ENCODE measurements at places on chromosomes 13 and 19. TPM values are rescaled to one million over a fixed set of nuclear protein-coding genes. Genes with fewer than 3 reads are reported as not detected.

ADGRE2 gene
- 0.16 TPM for total RNA-seq

- no peak for DNase-seq
Measured at GRCh38 chr13:36858290-36858689, 39.3 kb downstream of the RFXAP start.

MCEMP1 gene
- 0.78 TPM for total RNA-seq

GRCh38 chr13:34647379-34648150, 294.5 kb upstream of the NBEA start:
- no peak for DNase-seq

- no peak for DNase-seq
Measured at GRCh38 chr13:93233997-93234416, 7.4 kb downstream of the GPC6 start.

DNA sequence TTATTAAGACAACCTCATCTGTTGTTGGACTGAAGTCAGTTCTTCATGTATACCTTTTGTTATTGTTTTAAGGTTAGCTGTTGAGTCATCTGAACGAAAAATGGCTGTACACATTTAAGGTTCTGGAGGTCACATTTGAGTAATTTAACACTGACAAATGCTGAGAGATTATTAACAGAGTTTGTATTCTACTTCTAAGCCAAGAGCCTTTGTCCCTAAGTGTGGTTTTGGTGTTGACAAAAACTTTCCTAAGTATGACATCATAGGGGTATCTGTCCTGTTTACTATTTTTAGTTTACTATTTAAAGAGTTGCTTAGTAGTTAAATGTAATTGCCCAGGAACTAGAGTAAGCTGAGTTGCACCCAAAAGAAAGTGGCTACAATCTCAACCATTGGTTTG, 71.9 kb downstream of the CDK8 start:
- no peak for DNase-seq

DNA sequence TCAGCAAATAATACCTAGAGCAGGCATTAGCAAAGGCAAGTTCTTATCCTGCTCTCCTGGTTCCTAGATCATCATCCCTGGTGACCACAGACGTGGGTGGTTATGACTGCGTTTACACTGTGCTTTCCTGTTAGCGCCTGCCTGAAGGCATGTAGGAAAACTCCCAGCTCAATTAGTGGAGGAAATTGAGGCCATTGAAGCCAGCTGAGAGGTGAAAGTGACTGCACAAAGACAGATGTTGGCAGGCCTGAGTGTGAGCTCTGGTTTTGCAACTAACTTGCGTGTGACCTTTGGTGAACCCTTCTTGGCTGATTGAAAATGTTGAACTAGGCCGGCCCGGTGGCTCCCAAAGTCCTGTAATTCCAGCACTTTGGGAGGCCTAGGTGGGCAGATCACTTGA, 17.5 kb upstream of the NWD1 start:
- DNase-seq: no peak

- no peak for DNase-seq
Measured at GRCh38 chr13:40812724-40813445, 23.5 kb downstream of the SLC25A15 start.

DNA sequence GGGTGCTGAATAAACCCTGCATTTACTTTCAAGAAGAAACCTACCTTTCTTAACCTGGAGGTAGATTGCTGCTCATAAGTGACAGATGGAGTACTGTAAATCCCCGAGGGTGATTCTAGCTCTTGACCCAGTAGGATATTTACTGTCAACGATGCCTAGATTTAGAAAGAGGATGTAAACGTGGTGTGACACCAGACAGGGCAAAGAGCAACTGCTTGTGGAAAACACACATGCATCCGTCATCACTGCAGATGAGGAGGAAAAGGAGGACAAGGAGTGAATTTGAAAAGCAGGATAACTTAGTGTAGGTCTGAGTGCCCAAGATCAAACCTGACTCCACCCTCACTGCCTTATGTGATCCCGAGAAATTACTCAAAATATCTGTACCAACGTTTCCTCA, 9.8 kb upstream of the CLN5 start:
- DNase-seq: no peak

CEACAM19 gene
- total RNA-seq: 2.0 TPM

- DNase-seq: no peak
Measured at GRCh38 chr19:31432201-31432810, 83.1 kb upstream of the TSHZ3 start.

PRODH2 gene
- total RNA-seq: not detected

CEACAM7 gene
- total RNA-seq: not detected

DNA sequence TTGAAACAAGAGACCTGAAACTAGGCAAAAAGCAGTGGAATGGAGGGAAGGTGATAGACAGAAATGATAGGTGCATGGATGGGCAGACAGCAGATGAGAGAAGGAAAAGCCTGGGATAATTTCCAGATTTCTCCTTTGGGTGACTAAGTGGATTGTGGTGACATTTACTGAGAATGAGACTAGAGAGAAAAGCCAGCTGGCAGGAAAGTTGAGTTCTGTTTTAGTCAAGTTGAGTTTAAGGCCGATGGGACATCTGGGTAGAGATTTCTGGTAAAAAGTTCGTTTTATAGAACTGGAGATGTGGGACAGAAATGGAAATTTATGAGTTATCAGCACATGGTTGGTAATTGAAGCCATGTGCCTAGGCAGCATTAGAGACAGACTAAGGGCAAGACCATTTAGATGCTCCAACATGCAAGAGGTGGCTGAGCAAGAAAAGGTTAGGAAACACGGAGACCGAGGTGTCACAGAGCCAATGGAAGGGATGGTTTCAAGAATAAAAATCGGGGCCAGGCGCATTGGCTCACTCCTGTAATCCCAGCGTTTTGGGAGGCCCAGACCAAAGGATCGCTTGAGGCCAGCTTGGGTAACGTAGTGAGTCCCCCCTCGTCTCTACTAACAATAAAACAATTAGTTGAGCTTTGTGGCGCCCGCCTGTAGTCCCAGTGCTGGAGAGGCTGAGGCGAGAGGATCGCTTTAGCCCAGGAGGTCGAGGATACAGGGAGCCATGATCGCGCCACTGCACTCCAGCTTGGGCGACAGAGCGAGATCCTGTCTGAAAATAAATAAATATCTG, 9.6 kb upstream of the DGKH start:
- DNase-seq: no peak

DNA sequence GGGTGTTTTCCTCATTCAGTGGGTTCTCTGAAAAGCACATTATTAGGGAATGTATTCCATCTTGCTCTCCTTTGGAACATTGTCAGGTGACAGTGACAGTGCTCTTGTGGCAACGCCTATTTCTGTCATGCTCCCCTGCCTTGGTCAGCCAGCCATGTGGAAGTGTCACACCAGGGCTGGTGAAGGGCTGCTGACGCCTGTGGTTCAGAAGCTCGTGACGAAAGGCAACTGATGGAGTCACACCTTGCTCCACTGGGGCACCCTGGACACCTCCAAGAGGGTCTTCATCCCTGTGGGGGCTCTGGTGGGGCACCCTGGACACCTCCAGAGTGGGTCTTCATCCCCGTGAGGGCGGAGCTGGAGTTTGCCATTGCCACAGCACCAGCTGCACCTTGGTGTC, 68.9 kb upstream of the GPR183 start:
- no peak for DNase-seq

DNA sequence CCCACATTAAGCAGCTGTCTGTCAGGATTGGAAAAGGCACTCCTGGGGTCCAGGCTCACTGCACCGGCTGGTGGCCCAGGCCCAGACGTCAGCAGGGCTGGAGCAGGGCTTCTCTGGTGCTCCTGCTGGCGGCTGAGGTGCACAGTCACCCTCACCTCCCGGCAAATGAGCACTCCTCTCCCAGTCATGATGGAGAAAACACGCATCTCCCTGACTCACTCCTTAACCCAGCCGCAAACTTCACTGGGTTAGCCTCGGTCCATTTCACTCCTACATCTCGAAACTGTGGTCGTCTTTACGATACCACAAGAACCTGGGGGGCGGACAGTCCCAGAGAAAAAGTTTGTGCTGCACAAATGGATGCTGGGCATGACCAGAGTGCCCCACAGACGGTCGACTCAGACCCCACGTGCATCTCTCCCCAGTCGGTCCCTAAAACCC, 3.3 kb upstream of the RASA3 start:
- DNase-seq: no peak

- peak; percentile 48 for DNase-seq
Measured at GRCh38 chr13:110713981-110714796, 689 bp downstream of the ING1 start.

DNA sequence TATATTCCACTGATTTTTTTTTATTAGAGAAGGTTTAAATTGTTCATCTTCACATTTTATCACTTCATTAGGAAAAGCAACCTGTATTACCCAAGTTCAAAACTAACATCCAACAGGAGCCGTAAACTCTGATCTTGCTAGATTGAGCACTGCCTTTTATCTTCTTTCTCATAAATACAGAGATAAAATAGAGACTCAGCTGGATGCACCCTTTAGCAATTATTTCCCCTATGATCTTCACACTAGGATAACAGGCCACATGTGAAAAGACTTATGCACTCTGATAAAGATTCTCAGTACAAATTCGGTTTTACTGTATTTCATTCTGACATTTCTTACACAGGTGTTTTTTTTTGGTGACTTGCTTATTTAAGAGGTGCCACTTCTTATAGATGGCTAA, 2438.2 kb upstream of the PCDH20 start:
- DNase-seq: no peak

DNA sequence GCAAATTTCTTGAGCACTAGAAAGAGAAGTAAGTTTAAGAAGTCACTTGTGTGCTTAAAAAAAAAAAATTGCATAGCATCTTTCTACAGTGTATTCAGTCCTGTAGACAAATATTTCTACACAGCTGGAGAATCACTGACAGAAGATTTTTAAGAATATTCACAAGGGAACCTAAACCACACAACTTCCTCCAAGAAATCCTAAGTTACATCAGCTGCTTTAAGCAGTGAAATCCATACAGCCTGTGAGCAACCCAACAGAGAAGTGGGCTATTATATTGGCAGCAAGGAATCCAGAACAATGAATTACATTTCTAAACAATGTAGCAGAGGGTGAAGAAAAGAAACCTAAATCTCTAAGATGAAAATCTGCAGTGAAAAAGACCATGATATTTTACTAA, 1.5 kb downstream of the DOCK9 start:
- DNase-seq: no peak

ZNF628 gene
- 0.78 TPM for total RNA-seq

- DNase-seq: no peak
Measured at GRCh38 chr13:114022876-114023275, 49.0 kb upstream of the C13orf46 start.

COMP gene
- total RNA-seq: not detected

- DNase-seq: no peak
Measured at GRCh38 chr19:45569619-45570421, 14.8 kb downstream of the OPA3 start.

CD209 gene
- total RNA-seq: 0.47 TPM

SLITRK6 gene
- 1.6 TPM for total RNA-seq

LGALS13 gene
- not detected for total RNA-seq

ZNF433 gene
- 19.5 TPM for total RNA-seq
